ENCODE measurements at places on chromosomes 16 and 17.

- no peak for DNase-seq
Measured at GRCh38 chr17:81128774-81129173, 36.5 kb upstream of the PVALEF start.

DNA sequence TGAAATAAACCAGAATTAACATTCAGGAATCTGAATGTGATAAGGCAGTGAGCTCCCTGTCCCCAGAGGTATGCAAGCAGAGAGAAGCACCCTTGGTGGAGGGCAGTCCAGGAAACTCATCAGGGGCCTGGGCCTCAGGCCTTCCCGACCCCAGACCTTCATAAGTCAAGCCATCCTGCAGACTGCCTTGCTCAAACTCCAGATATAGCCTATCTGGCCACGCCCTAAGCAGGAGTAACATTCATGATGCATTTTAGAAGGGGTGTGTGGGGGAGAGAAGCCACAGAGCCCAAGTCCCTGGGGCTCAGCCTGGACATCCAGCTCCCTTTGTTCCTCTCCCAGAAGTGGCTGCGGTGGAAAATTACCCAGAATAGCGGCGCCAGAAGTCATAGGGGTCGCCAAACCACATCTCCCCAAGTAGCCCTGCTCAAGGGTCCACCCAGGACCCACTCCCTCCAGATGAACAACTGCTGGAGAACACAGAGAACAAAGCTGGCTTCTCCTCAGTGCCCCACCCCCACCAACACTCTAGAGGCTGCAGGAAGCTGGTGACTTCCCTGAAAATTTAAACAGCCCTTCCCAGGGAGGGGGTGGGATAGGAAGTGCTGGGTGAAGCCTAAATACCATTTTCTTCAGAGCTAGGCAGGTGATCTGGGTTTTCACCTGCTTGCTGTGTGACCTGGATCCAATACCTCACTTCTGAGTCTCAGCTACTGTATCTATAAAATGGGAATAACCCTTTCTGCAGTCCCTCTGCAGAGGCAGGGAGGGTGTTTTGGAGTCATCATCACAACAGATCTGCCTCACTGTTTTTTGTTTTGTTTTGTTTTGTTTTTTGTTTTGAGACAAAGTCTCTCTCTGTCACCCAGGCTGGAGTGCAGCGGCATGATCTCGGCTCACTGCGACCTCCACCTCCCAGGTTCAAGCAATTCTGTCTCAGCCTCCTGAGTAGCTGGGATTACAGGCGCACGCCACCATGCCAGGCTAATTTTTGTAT lies 1.5 kb upstream of the SREBF1 start:
- no peak for DNase-seq

GRCh38 chr17:28646039-28646754 lies 1.2 kb upstream of the BLTP2 start:
- DNase-seq: no peak

GRCh38 chr17:72399608-72400487 lies 279.0 kb downstream of the SOX9 start:
- no peak for DNase-seq

DNA sequence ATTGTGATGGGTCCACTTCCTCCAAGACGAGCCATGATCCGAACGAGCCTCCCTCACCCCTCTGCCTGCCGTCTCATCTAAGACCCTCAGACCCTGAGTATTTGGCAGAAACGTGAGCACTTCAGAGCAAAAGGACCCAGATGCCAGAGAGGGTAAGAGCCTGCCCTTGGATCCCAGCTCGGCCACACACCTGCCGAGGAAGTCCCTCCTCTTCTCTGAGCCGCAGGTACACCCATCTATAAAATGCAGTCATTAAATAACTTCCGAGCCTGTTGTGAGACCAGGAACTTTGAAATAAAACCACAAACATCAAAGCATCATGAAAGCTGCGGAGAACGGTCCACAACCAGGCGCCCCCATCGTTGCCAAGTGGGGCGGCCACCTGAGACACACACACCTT lies 64.8 kb upstream of the DOC2B start:
- DNase-seq: no peak

- DNase-seq: peak; percentile 47
Measured at GRCh38 chr17:347309-347899, 5.2 kb downstream of the RPH3AL start.

DNA sequence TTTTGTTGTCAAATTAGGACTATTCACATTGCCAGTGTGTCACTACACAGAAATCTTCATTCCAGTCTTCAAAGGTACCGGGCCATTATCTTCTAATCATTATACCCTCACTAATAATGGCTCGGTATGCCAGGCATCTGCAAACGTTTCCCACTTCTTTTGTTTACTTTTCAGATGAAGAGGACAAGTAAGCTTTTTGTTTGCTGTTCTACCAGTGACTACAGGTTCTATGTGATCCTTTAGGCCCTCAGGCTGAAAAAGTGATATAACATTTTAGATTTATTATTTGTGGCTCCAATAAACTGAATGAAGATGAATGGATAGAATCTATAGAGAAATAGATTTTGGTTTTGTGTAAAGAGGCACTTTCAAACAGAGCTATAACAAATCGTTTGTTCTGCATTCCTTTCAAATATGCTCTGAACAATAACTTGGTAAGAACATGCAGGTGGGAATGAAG lies 403 bp upstream of the KRTAP3-1 start:
- DNase-seq: peak; percentile 9

DNA sequence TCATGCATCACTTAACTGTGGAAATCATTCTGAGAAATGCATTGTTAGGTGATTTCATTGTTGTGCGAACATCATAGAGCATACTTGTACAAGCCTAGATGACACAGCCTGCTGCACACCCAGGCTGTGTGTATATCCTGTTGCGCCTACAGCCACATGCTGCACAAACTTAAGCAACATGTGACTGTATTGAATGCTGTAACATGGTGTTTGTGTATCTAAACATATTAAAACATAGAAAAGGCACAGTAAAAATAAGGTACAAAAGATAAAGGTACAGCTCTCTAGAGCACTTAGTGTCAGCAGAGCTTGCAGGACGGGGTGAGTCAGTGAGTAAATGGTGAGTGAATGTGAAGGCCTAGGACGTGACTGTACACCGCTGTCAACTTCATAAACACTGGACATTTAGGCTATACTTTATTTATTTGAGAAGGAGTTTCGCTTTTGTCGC lies 11.9 kb downstream of the FOXK2 start:
- DNase-seq: no peak

- no peak for DNase-seq
Measured at GRCh38 chr16:2511128-2511800, 2.5 kb upstream of the ATP6V0C start.

GRCh38 chr16:66164581-66165247 lies 201.8 kb upstream of the CDH5 start:
- DNase-seq: no peak

GRCh38 chr17:50152736-50153135 lies 2.3 kb upstream of the PPP1R9B start:
- DNase-seq: no peak

- no peak for DNase-seq
Measured at GRCh38 chr17:55198690-55199370, 65.9 kb upstream of the HLF start.

DNA sequence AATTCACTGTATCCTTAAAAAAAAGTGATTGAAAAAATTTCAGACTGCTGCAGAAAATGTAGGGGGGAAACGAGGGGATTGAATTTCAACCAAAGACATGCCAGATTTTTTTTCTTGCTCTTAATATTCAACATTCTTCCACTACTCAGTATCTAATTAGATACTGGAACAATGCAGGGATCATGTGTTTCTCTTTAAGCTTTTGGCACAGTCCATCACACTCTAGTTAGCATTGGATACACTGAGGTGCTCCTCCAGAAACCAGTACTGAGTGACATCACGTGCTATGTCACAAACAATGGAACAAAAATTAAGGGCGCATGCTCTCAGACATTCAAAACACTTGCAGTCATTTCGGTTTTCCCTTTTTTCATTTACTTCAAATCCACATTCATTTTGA lies 298.6 kb upstream of the PSMD7 start:
- no peak for DNase-seq

- no peak for DNase-seq
Measured at GRCh38 chr16:69017036-69017783, 88.2 kb upstream of the HAS3 start.

DNA sequence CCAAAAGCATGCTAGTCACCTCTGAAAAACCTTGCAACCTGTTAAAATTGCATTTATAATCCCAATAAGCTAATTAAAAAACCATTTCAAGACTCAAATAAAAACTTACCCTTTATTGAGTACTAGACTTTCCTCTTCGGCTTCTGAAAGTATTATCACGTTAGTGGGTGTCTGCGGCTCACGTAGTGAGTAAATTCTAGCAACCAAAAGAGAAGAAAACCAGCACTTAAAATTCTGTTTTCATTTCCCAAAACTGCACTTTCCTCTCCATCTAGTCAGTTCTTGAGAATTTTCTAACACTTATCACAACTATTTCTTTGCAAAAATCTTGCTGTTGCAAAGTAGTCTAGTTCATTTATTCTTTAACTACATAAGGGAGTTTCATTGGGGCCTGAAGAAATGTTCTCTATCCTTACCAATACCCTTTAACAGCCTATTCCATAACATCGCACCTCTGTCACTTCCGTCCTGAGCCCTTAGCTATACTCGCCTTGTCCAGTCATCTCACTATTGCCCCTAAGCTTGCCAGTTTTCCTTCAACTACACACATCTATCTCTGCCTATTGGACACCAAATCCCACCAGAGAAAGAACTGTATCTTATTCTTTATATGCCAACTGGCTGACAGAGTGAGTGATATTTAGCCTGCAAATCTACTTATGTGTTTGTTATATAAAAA lies 8.7 kb downstream of the NUP88 start:
- DNase-seq: no peak

- no peak for DNase-seq
Measured at GRCh38 chr17:38874505-38875400, 4.9 kb downstream of the LASP1 start.

Measured in DMS79 (cell line).